CD4-positive, alpha-beta T cell (primary cell): ENCODE measurements at places on chromosomes 2 and 18.
A peak's percentile ranks its signal among the peaks of the same experiment; 100 is the strongest.

- no peak for DNase-seq
These were observed 163.9 kb upstream of the THUMPD2 start for GRCh38 chr2:39942950-39943349.

GRCh38 chr2:186309901-186310300, 176.2 kb upstream of the ZC3H15 start:
- DNase-seq: no peak

GRCh38 chr2:203126996-203127395, 111.8 kb upstream of the CYP20A1 start:
- no peak for DNase-seq

DNA sequence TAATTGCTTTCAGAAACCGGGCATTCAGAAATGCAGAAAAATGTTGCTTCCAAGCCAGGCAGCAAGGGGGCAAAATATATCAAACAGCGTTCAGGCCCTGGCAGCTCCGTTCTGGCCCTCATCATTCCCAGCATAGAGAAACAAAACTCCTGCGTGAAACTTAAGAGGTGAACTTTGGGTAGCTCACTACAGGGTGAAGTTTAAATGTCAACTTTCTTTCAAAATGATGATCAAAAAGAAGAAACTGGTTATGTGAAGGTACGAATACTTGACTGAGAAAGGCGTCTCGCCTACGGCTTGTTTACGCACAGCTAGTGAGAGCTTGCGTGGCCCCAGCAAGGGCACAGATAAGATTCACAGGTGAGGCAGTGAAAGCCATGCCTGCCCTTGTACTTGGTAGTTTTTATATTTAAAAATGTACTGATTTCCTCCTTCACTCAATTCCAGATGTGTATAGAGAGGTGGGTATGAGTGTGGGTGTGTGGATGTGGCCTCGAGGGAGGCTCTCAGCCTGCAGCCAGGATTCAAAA, 127.5 kb downstream of the NFATC1 start:
- peak; percentile 47 for DNase-seq

DNA sequence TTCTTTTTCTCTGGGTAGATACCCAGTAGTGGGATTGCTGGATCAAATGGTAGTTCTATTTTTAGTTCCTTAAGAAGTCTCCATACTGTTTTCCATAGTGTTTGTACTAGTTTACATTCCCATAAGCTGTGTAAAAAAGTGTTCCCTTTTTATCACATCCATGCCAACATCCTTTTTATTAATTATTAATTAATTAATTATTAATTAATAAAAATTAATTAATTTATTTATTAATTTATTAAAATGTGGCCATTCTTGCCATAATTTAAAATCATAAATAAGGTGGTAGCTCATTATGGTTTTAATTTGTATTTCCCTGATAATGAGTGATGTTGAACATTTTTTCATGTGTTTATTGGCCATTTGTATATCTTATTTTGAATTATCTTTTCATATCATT, 234.3 kb upstream of the FBXO11 start:
- DNase-seq: no peak

DNA sequence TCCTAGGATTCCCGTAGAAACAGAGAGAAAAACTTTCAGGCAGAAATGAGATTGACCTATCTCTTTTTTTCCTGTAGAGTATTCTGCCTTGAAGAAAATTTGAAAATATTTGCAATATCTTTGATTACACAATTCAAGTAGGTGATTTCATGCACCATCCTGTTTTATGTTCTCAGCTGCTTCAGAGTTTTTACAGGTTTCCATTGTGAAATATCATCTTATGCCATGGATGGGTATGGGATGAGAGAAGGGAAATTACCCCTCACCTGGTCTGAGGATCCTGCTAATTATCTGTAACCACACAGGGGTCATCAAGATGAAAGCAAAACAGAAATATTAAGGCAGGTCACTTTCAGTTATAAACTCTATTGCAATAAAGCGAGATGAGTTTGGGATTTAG, 264.8 kb downstream of the TXNL1 start:
- DNase-seq: no peak

DNA sequence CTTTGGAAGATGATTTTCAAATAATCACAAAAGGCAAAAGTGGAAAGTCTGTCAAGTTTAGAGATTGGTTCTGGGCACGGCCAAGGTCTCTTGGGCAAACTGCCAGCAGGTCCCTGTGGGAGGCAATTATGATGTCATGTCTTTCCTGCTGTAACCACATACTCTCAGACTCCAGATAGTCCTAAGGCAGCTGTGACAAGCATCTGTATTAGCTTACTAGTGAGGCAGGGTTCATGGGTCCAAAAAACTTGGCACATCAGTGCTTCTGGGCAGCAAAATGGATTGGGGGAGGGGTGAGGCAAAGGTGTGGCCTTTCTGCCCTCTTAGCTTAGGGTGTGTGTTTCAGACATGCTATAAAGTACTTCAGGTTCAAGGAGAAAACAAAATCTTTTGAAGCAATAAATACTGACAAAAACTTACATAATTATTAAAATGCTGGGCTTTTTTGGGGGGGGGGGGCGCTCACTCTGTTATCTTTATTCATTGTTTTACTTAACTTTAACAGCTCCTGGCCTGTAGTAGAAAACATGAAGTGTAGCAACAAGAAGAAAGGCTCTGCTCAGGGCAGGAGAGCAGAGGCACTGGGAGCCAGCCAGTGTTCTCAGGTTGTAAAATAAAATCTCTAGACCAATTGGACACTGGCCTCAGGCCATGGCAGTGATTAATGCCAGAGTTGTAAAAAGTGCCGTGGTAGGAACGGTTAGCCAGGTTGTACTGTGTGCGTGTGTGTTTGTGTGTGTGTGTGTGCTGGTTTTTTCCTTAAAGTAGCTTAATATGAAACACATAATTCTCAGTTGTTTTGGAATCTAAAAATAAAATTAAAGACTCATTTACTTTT, 14.3 kb upstream of the TANC1 start:
- peak; percentile 22 for DNase-seq

GRCh38 chr2:1340141-1340512, 73.1 kb upstream of the TPO start:
- no peak for DNase-seq

GRCh38 chr18:6687676-6688075, 41.8 kb upstream of the ARHGAP28 start:
- DNase-seq: no peak

- DNase-seq: no peak
These were observed 58.3 kb downstream of the LAMA1 start for GRCh38 chr18:7059276-7059675.

- DNase-seq: no peak
These were observed 4.4 kb downstream of the ANKRD44 start for GRCh38 chr2:197306024-197306695.

DNA sequence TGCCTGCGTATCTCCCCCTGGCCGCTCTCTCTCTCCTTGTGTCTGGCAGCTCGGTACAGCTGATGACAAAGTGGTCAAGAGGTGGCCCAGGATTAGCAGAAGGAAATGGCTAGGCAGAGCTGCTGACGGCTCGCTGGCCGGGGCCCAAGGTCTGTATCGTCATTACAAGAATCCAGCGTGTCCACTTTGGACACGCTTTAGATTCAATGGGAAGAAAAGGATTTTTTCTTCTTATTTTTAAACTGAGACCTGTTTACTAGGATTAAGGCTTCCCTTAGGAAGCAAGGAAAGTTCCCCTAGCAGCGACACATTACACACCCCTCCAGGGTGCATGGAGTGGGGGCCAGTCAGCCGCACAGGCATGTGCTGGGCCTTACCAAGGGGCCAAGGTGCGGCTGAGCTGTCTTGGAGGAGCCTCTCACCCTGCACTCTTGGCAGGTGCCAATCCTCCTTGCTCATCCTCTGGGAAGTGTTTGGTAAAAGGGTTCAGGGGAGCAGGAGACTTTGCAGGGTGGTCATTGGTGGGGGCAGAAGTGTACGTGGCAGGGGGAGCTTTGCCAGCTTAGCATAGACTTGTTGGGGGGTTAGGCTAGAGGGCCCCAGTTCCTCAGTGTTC, 76.8 kb downstream of the POLR1A start:
- no peak for DNase-seq

DNA sequence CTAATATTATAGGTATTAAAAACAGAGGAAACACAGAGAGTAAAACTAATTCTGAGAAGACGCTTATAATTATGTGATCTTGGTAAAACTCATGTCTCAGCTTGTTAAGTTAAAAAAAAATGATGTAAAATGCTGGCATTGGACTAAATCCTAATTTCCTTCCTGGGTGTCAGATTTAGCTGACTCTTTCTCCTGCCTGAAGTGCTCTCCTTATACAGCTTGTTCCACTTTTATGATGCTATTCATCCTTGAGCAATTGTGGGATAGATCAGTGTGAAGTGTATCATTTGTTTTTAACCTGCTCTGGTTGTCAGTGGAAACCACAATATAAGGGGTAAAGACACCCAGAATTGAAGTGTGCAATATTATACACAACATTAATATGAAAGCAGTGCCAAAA, 84.9 kb downstream of the EFEMP1 start:
- no peak for DNase-seq

DNA sequence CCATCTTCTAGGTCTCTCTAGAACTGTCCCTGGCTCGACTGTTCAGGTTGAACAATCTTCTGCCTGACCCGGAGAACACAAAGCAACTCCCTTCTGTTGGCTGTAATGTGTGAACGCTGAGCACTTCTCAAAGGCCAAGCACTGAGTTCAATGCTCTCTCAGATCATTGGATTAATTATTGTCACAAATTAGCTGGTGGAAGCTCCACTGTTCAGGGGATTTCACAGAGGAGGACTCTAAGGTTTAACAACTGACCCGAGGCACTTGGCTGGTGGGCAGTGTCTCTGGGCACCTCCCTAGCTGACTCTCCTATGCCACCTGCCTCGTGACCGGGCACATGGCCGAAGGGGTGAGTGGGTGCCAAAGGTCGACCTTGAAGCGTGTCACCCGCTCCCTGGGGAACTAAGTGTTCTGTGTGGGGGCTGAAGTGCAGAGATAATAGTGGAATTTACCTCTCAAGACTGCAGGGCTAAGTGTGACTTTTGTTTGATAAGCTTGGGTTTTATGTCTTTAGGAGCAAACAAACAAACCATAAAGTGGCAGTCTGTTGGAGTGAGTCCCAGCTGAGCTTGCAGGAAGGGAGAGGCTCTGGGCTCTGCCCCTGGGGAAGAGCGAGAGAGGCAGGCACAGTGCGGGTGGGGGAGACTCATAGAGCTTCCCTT, 64.8 kb downstream of the BCL2L11 start:
- no peak for DNase-seq

- DNase-seq: no peak
These were observed 15.1 kb downstream of the SH2D6 start for GRCh38 chr2:85433511-85434089.

GRCh38 chr2:141557329-141558095, 573.3 kb downstream of the LRP1B start:
- no peak for DNase-seq

- no peak for DNase-seq
These were observed 224.6 kb upstream of the RAB6C start for GRCh38 chr2:129754831-129755230.

DNA sequence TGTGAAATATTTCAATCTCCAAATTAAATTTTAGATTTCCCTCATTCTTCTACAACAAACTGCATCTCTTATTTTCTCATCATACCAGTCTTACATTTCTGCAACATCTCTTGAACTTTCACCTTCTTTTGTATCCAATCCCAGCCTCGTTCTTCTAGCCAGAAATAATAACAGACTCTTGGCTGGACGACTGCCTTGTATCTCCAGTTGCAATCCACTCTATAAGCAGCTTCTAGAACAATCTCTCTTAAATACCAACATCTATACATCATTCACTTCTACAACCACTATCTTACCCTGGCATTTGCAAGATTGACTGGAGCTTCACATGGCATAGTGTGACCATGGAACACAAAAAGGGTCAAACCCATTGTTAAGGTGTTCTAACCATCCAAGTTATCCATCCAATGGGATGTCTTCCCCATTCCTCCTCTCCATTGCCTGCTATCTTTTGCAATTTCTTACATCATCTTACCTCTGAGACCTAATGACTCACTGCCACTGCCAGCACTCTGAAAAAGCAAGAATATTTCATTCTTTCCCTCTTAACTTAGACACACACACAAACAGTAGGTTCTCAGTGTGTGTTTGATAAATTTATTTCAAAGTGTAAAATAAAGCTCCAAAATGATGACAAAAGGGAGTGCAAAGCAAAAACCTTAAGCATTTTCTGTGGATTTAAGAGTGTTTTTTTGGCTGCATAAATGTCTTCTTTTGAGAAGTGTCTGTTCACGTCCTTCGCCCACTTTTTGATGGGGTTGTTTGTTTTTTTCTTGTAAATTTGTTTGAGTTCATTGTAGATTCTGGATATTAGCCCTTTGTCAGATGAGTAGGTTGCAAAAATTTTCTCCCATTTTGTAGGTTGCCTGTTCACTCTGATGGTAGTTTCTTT, 145.6 kb downstream of the METTL4 start:
- DNase-seq: no peak

- no peak for DNase-seq
These were observed 8.0 kb downstream of the CTDSP1 start for GRCh38 chr2:218407717-218408116.

DNA sequence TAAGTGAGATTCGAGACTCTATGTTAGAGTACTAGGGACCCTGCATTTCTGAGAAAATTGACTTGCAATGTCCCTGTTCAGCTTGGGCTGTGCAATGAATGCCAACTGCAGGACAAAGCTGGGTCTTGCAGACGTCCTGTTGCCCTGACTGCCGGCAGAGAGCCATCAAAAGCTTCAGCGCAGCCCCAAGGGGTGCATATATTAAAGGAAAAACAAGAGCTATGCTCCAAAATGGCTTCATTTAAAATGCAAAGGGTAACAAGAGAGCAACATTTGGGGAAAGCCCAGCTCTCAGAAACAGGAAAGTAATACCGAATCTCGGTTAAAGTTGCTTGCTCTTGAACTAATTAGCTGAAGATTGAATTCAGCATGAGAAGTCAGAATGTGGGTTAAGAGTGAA, 110.9 kb upstream of the PNPT1 start:
- no peak for DNase-seq

DNA sequence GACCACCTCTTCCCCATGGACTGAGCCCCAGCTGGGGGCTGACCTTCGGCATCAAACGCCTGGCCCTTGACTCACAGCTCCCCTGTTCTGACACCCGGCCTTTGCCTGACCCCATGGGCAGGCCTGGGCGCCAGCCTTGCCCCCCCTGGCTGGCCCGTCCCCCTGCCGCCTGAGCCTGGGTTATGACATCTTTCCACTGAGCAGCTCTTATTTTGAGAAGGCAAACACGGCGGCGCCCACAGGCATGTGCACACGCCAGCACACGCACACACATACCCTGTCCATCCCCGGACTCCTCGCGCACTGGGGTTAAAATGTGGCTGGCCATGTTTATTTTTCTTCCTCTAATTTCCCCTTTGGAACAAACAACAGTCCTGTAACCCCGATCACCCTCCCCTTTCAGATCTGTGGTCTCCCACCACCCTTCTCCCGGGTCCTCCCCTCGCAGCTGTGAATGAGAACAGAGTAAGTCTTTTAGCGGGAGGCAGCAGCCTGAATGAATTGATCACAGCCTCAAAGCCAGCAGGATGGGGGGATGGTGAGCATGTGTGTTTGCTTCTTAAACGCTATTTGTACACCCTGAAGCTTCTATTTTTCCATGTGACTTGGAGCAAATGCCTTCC, 11.8 kb upstream of the ATOH8 start:
- DNase-seq: no peak

GRCh38 chr18:36622610-36623009, 206.2 kb downstream of the TPGS2 start:
- DNase-seq: no peak

GRCh38 chr2:101771227-101771902, 73.9 kb downstream of the MAP4K4 start:
- DNase-seq: no peak
